CD8-positive, alpha-beta memory T cell (primary cell): ENCODE measurements at places on chromosomes 5 and 9.
A peak's percentile ranks its signal among the peaks of the same experiment; 100 is the strongest.

- DNase-seq: peak; percentile 60
Observed at GRCh38 chr9:134325813-134326723, at the start of gene RXRA. Gene RXRA, plus strand, starts transcription at chr9:134326455. Its CDS starts 177 bp downstream, at chr9:134326632.

DNA sequence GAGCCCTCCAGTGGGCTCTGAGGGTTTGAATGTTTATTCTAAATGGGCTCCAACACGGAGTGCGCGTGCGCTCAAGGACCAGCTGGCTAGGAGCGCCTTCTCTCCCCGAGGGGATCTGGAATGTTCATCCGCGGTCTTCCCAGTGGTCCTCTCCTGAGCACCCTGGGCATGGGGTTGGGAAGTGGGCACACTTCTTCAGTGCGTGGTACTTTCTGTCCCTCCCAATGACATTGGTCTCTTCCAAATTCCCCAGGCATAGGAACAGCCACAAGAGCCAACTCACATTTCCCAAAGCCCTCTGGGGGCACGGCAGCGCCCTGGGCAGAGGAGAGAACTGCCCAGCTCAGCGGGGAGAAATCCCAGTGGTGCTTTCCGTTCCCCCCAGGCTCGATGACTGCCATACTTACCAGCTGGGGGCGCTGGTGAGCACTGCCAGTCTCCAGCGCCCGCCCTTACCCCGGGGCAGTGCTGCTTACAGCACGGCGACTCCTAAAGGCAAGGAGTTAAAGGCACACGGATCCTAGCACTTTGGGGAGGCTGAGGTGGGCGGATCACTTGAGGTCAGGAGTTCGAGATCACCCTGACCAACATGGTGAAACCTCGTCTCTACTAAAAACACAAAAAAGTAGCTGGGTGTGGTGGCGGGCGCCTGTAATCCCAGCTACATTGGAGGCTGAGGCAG is 29.9 kb upstream of the OBP2B start:
- DNase-seq: peak; percentile 70

GRCh38 chr9:4243113-4243512 is 56.8 kb downstream of the GLIS3 start:
- no peak for DNase-seq

DNA sequence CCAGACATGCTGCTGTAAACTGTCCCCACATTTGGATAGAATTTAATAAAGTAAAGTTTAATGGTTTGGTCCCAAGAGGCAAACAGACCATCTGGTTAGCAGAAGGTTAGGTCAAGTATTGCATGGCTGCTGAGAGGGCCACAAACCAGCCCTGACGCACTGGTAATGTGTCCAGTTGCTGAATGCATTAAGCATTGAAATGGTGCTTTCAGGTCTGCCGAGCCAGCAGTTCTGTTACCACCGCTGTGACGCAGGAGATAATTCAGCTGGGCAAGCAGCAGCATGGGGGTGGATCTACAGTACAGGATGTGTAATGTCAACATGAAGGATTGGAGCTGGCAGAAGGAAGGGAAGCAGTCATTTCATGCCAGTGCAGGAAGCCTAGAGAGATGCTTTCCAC is 16.0 kb downstream of the ZNF462 start:
- DNase-seq: no peak

DNA sequence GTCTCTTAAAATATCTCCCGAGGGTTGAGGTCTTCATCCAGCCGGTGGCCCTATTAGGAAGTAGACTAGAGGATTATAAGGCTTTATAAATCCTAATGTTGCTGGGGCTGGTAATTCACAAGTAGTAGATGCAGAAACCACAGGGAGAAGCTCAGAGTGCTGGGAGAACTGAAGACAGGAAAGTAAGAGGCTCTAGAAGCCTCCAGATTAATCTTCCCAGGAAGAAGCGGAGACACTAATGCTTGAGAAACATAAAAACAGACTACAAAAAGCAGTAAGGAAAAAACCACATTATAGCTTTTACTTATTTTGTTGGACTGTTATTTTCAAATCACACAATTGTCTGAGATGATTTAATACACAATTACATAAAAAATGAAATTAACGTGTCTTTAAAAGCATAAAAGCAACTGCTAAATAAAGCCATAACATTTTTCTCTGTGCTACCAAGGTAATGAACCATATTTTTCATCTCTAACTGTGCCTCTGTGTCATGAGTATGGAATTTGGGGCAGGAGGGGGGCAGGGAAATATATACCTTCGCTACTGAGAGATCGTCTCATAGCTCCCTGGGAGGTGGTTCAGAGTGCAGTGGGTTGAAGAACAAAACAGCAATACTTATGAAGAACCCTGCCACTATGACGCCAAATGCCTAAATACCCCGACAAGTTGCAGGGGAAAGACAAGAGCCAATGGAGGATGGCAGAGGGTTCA is 806.2 kb upstream of the WWC1 start:
- DNase-seq: no peak
